ENCODE measurements at places on chromosomes 7 and 10.

- no peak for DNase-seq
Measured at GRCh38 chr7:48252995-48253394, 81.7 kb downstream of the ABCA13 start.

DNA sequence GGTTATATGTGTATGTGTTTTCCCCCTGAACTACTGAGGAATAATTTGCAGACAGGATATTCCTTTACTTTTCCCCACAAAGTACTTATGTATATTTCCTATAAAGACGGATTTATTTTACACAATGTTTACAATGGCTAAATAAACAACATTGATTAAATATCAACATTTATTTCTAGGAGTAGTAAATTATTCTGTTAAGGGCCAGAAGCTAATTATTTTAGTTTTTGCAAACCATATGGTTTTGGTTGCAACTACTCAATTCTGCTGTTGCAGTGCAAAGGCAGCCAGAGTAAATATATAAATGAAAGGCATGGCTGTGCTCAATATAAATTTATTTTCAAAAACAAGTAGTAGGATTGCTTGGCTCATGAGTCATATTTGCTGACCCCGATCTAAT, 907.1 kb upstream of the MBL2 start:
- DNase-seq: no peak

DNA sequence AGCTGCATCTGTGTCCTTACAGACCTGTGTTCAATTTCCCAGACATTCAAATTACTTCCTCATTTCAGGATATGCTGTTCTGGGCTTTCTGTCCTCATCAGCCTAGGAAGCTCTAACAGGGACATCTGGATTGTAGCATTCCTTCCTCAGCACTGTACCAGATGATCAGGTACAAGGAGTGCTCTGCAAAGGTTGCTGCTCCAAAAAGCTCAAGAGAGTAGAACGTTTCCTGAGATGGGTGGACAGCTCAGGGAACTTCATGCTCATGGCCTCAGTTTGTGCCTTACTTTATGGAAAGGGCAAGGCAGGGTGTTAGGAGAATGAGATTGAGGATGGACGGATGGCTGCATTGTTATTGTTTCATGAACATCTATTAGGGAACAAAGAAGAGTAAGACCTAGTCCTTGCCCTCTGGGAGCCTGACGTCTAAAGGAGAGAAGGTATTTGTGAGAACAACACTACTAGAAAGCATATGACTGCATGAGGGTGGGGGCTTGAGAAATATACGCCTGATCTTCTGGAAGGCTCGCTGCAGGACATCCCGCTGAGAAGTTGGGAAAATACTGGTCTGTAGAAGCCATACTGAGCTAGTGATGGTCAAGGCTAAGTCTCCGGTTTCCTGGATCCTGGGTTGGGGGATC, 10.5 kb upstream of the ZNF212 start:
- no peak for DNase-seq

GRCh38 chr10:125153703-125154490, 6.5 kb downstream of the CTBP2 start:
- DNase-seq: no peak

GRCh38 chr7:151926336-151926712, 29.9 kb upstream of the GALNTL5 start:
- no peak for DNase-seq

DNA sequence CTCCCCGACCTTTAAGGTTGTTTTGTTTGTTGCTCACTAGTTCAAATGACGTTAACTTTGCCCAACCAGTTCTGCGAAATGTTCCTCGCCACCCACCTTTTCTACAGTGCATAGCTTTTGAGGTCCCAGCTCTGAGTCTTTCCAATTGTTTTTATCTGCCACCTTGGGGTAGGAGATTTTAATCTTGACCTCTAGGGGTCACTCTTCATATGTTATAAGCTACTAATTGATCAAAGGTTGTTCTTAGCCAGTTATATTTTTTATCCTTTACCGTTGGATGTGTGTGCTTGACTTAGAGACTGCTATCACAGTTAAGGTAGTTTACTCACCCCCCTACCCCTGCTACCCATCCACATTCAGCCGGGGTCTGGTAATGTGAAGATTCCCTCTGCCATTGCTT, 372.4 kb downstream of the SUGCT start:
- DNase-seq: no peak

DNA sequence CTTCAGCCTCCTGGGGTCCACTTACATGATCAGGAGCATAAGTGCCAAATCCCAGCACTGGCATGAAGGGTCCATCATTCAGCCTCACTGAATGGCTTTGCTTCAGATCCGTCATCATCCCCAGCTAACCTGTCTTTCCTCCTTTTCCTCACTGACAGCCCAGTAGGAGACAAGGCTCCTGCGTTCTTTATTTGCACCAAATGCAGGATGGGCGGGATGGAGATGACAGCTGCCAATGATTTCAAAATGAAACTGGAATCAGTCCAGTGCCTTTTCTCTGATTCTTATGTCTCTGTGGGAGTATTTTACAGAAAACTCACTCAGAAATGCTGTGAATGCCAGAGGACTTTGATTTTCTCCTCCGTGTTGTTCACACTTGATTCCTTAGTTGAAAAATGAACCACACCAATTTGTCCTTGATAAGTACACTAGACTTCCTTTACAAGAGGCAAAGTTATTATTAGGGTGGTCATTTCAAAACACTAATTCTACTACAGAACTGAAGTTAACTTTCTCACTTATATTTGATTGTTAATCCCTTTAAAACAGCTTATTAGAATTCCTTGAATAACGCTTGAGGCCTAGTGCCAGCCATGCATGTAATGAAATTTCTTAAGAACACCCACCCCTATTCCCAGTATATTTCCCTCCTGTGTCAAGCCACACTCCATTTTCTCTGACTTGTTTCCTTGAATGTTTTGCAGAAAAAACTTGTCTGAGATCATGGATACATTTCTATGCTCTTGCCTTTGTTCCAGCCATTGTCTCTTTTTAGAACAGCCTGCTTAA, at the start of gene AKR1C8:
TSS of gene AKR1C8 (minus strand) at position 164 of the 789 bp plus-strand sequence. CDS start at position 118, 46 bp downstream.
- no peak for DNase-seq

DNA sequence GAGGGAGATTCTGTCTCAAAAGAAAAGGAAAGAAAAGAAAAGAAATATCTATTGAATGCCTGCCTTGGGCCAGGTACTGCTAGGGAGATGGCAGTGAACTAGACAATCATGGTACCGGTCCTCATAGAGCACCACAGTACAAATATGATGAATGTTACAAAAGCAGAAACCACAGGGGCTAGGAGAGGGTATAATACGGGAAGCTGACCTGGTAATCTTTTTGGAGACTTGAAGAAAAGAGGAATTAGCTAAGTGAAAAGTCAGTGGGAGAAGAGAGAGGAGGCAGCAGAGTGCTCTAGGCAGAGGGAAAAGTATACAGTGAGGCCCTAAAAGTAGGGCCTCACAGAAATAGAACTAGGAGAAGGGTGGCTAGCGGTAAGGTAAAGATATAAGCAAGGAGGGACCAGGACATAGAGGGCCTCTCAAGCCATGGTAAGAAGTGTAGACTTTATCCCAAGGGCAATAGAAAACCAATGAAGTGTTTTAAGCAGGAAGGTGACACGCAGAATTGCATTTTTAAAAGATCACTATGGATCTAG, 42.8 kb upstream of the WNT8B start:
- no peak for DNase-seq

GRCh38 chr7:22127835-22128527, 182.3 kb upstream of the CDCA7L start:
- no peak for DNase-seq

- DNase-seq: no peak
Measured at GRCh38 chr7:40059057-40059456, 75.4 kb downstream of the MPLKIP start.

GRCh38 chr10:131724891-131725580, 175.8 kb upstream of the PPP2R2D start:
- DNase-seq: no peak

DNA sequence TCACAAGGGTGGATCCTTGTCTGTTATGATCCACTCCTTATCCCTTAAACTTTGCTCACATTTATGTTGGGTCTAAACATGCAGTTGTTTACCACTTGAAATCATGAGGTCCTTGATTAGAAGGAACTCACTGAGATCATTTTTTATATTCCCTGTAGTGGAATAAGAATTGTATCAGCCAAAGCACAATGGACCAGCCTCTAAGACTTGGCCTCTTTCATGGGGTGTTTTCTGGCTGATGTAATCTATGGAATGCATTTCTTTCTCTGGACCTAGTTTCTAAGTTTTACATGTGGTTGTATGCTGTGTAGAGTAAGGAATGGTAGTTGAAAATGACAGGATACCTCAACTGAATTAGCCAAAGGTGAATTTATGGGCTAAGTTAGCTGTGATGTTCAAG, 376.6 kb downstream of the SORCS3 start:
- no peak for DNase-seq

- DNase-seq: no peak
Measured at GRCh38 chr7:24703296-24703695, 54.0 kb downstream of the GSDME start.

DNA sequence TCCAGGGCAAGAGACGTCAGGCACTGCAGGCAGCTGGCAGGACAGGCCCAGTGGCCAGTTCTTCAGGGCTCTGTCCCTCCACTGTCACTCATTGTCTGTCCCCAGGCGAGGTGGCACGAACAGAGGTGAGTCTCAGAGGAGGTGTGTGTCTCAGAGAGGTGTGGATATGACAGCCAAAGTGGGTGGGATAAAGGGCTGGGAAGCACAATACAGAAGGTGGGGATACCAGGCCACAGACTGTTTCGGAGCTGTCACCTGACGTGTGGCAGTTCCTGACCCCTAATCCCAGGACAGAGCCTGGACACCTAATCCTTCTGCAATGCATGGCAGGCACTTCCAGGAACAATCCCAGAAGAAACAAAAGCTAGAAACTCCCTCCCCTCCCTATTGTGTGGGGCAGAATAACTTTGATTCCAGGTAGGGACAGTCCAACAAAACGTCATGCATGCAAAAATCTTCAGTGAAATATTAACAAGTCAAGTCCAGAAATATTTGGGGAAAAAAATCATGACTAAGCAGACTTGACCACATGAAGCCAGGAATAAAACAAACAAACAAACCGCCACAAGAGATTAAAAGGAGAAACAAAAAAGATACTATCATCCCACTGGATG, 11.6 kb downstream of the KLRG2 start:
- no peak for DNase-seq

DNA sequence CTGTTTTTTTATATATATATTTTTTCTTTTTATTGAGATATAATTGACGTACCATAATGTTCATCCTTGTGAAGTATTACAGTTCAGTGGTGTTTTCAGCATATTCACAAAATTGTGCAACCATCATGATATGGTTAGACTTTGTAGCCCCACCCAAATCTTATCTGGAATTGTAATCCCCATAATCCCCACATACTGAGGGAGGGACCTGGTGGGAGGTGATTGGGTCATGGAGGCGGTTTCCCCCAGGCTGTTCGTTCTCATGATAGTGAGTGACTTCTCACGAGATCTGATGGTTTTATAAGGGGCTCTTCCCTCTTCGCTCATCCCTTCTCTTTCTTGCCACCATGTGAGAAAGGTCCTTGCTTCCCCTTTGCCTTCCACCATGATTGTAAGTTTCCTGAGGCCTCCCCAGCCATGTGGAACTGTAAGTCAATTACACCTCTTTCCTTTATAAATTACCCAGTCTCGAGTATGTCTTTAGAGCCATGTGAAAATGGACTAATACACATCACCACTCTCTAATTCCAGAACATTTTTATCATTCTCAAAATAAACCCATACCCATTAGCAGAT, 73.9 kb upstream of the SMNDC1 start:
- no peak for DNase-seq

GRCh38 chr7:159042581-159043101, 102.0 kb downstream of the VIPR2 start:
- no peak for DNase-seq

- DNase-seq: no peak
Measured at GRCh38 chr10:70651661-70652060, 20.6 kb upstream of the ADAMTS14 start.

- DNase-seq: no peak
Measured at GRCh38 chr7:77409739-77410547, 6.2 kb downstream of the GSAP start.

DNA sequence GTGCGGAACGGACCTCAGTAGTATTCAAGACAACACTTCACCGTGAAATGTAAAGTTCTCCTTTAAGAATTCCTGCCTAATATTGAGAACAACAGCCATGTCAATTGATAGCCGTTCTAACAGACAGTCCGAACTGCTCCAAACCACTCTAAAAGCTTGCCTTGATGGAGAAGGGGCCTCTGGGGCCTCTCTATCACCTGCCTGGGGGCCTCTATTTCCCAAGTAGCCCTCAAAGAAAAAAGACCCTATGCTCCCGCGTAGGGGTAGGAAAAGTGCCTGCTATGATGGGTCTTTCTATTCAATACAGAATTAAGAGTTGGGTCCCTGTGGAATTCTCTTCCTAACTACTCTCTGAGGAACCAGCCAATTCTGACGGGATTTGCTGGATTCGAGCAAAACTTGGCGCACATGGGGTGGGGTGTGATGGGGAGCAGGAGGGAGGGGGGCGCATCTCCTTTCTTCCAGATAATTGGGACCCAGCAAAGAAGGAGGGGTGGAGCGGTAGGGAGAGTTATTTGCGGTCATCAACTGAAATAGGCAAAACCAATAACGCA, 8.3 kb upstream of the DLX6 start:
- DNase-seq: no peak

- DNase-seq: no peak
Measured at GRCh38 chr10:70784471-70784870, 706 bp downstream of the TBATA start.

DNA sequence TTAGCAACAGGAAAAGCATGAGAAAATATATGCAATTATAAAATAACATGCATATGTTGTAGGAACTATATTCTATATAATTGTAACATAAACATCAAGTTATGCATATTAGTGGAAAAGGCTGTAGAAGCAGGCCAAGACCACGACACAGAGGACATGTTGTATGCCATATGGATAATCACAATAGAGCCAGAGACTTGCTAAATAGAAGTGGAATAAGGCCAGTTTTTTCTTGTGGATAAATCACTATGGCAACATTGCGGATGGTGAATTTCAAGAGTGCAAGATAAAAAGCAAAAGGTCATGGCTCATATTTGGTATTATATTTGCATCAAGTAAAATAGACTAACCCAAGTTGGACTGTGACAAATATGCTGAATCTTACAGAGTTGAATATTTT, 93.0 kb downstream of the PCDH15 start:
- DNase-seq: no peak

DNA sequence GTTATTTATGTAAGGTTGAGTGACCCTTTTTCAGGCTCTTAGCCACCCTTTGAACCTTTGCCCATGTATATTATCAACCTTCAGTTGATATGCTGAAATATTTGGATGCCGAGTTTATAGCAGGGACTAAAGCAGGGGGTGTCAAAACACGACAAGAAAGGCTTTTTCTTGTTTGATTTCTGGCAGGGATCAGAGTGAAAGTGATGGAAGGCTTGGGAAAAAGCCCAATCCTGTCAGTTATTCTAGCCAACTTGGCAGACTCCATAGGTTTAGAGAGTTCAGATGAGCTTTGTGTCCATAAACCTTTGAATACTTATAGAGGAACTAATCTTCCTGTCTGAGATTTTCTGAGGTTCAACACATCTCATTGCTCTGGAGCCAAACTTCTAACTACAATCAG, 47.5 kb downstream of the INHBA start:
- DNase-seq: no peak
